ENCODE measurements at places on chromosomes 6 and 20.

DNA sequence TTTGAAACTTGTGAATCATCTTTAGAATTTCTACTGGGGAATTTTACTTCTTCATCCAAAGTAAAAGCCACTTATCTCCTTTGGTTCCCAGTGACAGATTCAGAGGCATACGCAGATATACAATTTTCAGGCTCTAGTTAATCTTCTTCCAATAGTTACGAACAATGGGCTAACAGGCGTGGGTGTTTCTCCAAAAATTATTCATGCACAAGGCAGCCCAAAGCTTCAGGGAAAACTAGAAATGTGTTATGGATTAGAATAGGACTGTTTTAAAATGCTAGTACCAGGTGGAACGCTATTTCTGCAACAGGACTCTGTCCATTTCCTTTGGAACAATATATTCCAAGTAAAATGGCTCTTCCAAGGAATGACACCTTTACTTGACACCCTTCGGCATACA, 102.2 kb downstream of the ZNF217 start:
- no peak for DNase-seq

- DNase-seq = no peak
Observed at GRCh38 chr20:43948455-43948854, 33.8 kb downstream of the TOX2 start.

DNA sequence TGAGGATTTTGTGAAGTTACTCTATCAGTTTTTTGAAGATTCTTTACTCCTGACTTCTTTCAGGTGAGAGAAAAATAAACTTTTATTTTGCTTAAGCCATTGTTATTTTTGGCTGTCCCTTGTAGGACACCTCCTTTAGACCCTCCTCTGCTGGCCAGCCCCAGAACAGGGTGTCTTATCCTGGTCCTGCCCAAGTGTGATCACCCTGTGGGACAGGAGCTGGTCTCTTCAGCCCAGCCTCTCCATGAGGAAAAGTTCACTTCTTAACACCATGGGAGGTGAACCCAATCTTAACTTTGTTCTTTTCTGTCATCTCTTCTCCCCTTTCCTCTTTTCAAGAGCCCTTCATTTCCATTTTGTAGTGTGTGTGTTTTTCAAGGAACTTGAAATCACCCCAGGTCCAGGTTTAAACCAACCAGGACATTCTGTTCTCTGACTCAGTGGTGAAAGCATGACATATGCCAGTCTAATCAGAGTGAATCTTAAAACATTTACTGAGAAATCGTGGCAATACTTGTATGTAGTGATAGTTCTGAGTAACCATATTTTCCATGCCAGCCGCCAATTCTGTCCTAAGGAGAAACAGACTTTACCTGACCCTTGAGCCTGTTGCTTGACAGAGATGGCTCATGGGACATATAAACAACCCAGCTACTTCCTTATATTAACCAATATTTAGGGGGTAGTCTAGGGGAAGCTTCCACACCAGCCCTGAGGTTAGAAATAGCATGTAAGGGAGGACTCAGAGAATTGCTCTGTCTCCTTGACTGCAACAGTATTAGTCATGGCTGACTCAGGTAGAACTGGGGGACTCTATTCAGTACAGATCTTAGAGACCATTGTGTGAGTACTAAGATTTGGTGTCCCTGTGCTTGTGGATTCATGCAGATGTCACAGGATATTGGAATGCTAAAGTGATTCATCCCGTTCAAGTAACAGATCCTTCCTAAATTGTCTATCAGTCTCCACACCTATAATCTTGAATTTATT, 48.8 kb downstream of the FLRT3 start:
- no peak for DNase-seq

DNA sequence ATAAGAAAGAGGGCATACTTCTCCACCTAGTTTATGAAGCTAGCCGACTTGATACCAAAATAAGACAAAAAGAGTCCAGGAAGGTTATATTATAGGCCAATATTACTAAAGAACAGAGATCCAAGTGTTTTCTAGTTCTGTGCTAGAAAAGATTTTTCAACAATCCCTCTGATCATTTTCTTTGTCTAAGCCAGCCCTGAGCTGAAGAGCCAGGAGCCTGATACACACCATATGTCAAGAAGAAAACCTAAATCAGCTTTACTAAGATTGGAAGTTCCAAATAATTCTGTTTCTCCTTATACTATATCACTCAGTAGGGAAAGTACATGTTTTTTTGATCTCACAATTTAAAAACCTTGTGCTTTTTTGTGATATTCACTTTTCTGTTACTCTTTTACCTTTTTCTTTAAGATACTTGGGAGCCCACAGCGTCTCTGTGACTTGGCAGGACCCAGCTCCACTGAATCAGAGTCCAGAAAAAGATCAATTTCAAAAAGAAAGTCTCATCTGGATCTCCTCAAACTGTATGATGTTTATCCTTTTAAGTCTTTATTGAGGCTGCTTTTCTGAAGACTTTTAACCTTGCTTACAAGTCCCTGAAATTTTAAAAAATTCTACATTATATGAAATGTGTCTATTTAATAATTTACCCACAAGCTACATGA, 43.0 kb upstream of the PBOV1 start:
- DNase-seq = no peak

- DNase-seq = no peak
Observed at GRCh38 chr6:147787417-147787816, 278.9 kb downstream of the SAMD5 start.

DNA sequence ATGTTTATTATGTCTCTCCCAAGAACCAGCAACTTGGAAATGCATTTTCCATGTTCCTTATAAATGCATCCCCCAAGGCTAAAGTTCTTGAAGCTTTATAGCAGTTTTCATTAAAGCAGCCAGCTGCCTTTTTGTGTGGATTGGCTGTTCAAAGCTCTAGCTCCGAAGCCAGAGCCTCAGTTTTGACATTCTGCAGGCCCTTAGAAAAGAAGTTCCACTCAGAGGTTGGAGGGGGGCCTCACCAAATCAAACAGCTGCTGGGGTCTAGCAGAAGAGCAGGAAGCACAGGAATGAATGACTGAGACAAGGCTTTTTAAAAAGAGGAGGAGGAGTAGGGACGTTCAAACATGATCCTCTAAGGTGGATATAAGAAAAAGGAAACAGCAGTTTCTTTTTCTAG, 4.2 kb upstream of the POU3F2 start:
- DNase-seq = no peak

DNA sequence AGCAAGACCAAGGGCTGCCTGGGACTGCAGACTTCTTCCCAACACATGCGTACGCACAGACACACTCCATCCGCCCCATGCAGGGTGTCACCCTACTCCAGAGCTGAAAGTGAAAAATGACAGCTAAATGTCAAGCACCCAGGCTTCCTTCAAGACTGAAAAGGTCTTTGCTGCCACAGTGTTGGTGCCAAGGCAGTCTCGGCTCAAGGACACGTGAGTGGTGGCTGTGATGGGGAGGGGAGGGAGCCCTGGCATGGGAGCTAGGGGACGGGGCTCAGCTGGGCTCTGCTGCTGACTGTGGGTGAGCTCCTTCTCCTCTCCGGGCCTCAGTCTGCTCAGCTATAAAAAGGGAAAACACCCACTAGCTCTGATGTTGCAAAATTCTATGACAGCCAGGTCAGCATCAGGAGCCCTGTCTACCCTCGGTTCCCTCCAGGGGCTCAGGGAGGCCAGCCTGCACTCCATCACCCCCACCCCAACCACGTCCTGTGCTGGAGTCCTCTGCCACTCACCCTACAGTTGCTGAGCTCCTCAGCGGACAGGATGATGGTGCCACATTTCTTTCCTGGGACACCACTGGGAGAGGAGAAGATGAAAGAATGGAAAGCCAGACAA, 47.6 kb downstream of the CPNE5 start:
- DNase-seq = no peak

DNA sequence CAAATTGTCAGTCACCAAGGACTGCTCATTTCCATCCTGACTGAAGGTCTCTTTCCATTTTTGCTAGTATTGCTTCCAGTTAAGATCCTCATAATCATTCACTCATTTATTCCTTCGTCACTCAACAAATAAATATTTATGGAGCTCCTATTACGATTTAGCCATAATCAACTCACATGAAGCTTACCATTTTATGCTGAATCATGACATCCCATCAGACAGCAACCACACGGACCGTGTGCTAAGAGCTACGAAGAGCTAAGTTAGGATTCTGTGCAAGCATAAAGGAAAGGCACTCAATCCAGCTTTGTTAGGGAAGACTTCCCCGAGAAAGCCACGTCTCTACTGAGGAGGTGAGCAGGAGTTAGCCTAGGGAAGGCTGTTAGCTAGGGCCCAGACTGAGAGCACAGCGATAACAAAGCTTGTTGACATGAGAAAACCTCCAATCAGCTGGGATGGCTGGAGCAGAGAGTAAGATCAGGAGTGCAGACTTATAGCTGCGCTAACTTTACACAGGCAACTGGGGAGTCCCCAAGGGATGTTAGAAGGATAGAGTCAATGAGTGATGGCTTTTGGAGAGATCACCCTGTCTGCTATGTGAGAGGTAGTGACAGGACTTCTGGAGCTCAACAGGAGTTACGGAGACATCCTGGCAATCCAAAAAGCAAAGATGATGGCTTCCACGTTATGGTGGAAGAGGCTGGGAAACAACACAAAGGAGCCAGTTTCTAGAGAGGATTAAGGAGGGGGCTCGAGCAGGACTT, 2.6 kb upstream of the GID8 start:
- DNase-seq = no peak

DNA sequence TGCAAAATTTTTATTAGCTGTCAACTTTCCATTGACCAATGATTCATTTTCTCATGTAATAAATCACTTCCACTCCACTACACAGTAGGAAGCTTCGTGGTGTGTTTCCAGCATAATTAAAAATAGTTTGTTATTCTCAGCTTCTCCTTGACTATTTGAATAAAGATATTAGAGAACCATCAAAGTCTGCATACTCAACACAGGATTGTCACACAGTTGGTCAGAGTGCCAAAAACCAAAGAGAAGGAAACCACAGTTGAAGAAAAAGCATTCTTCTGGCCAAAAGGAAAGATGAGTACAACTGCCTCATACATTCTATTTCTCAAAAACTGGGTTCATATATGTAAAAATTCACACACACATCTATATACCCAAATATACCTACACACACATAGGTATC, 455.1 kb upstream of the HSF2 start:
- no peak for DNase-seq

- no peak for DNase-seq
Observed at GRCh38 chr6:159163901-159164370, 5.3 kb upstream of the FNDC1 start.

DNA sequence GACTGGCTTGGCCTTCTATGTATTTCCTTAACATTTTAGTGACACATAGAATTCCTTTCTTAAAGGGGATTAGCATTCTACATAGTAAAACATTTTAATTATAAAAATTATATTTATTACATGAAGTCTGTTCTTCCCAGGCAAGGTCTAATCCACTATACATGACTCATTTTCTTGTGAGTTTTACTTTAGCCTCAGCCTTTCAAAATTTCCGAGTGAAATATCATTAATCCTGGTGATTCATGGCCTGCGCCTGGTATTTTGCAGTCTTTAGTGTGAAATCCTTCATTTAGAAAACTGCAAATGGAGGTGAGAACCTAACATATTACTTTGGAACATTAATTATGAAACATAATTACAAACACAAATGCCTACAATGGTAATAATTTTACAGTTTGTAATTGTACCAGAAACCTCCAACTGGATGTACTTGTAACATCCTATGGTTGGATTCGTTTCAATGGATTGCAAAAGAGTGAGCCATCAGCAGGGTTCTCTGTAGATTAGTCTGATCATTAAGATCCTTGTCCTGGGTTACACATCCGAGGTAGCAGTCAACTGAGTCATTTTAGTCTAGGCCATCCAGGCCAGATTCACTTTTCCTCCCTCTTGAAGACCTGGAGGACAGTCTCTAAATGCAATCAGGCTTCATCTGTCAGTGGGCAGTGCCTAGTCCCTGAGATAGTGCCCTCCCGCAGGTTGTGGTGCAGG, 272.0 kb downstream of the PACRG start:
- no peak for DNase-seq

DNA sequence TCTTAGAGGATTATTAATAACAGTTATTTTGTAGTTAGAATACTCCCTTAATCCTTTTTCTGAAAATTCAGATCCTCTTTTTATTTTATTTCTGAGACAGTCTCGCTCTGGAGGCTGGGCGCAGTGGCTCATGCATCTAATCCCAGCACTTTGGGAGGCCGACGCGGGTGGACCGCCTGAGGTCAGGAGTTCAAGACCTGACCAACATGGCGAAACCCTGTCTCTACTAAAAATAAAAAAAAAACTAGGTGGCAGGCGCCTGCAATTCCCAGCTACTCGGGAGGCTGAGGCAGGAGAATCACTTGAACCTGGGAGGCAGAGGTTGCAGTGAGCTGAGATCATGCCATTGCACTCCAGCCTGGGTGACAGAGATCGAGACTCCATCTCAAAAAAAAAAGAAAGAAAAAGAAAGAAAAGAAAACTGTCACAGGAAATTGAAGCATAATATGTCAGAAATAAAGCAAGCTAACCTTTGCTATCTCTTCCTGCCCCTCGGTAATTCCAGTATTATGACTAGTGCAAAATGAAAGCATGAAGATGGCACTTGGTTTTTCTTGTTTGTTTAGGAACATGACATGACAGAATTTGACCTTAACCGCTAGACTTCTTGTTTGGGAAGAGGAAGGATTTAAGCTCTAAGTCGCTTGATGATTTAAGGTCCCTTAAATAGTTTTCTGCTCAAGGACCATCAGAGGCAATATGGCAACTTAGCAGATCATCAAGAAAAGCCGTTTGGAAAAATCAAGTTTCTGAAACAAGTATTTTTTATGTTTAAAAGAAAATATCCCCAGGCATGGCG, 1.8 kb upstream of the RBM39 start:
- DNase-seq = no peak

DNA sequence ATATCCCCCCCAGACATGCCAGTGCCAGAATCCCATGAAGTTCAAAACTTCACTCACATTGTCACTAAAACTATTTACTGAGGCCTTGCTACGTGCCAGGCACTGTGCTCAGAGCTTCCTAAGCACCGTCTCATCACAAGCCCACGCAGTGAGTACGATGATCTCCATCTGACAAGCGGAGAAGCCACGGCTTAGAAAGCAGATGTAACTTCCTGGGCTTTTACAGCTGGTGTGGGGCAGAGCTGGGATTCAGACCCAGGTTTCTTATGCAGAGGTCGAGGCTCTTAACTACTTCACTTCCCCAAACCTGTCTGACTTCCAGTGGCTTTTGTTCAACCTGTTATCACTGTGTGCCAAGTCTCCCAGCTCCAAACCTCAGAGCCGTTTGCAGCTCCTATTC, 8.3 kb downstream of the MDGA1 start:
- no peak for DNase-seq

DNA sequence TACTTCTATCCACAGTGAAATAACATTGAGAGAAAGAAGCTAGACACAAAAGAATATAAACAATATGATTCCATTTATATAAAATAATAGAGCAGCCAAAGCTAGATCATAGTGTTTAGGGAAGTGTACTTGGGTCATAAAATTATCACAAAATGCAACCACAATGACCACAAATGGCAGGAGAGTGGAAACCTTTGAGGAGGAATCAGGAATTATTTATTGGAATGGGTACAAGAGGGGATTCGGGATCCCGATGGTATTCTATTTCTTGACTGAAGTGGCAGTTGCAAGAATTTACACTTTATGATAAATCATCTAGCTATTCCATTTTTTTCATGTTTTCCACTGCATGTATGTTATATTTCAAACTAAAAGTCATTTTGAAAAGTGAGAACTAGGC, 76.1 kb downstream of the IPCEF1 start:
- no peak for DNase-seq

- DNase-seq = no peak
Observed at GRCh38 chr20:25008388-25009217, 16.1 kb upstream of the APMAP start.
